ENCODE measurements at places on chromosomes 2 and 18.

GRCh38 chr2:152611458-152612231 lies 105.6 kb downstream of the PRPF40A start:
- DNase-seq = no peak

DNA sequence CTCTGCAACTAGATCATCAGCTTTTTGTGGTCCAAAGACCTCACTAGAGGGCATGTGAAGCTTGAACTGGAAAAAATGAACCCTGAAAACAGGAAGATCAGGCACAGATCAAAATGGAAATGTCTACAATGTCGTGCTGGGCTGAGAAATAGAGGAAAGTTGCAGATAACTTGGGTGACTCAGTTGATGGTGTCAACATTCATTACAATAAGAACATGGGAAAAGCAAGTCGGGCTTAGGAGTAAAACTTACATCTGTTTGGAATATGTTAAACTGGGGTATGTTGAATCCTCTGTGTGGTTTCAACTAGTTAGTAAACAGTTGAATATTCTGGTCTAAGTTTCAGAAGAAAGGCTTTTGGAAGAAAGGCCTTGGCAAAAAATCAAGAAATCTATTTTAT lies 940.4 kb downstream of the ERBB4 start:
- no peak for DNase-seq

- DNase-seq = no peak
Measured at GRCh38 chr18:50611529-50611941, 51.6 kb downstream of the MAPK4 start.

DNA sequence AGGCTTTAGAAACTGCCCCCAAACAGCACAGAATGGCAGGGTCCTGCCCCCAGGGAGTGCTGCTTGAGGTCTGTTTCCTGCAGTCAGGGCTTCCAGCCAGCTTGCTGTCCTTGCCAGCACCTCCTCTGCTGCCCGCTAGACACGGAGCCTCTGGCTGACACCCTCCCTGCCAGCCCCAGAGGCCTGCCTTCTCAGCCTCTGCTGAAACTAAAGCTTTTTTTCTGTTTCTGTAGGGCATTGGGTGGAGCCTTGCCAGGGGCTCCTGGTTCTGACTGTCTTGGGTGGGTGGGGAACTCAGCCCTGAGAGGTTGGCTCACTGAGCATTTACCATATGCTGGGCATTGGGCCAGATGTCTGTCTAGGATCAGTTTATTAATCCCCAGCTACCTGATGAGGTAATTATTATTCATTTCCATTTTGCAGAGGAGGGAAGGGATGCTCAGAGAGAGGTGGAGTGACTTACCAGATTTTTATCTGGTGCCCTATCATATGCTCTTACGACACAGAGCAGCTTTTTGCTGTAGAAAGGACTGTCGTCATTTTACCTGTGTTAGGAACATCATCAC lies 35.4 kb downstream of the INPP4A start:
- no peak for DNase-seq

- no peak for DNase-seq
Measured at GRCh38 chr2:72727356-72727755, 98.5 kb downstream of the EXOC6B start.

- no peak for DNase-seq
Measured at GRCh38 chr2:166464187-166464586, 29.9 kb downstream of the SCN7A start.

- no peak for DNase-seq
Measured at GRCh38 chr2:183935005-183935404, 663.3 kb upstream of the ZNF804A start.

- DNase-seq = no peak
Measured at GRCh38 chr18:36279001-36279400, 18.5 kb upstream of the FHOD3 start.

GRCh38 chr18:69737851-69738250 lies 209.8 kb downstream of the CD226 start:
- no peak for DNase-seq

- DNase-seq = peak; percentile 65
Measured at GRCh38 chr2:37599688-37600525, 71.5 kb downstream of the CDC42EP3 start.

DNA sequence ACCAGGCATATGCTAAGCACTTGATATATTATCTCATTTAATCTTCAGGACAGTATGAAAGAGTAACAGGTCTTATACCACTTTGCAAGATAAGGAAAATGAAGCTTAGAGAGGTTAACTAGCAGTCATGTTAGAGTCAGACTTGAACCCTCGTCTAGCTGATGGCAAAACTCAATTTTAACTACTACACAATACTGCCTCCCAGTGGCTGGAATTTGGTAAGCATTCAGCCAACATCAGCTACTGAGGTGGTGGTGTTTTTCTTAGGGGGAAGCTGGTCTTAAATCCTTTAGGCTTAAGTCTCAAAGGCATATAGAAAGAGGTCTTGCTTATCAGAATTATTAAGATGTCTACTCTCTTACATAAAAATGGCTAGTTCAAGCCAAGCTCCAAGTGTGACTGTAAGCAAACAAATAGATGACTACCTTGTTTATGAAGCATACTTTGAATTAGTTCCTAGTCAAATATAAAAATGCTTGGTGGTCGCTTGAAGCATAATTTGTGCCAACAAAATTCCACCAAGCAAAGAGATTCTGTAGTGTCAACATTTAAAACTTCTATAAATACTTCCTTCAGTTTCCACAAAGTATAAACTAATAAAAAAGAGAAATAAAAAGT lies 325.4 kb upstream of the FIGN start:
- no peak for DNase-seq

DNA sequence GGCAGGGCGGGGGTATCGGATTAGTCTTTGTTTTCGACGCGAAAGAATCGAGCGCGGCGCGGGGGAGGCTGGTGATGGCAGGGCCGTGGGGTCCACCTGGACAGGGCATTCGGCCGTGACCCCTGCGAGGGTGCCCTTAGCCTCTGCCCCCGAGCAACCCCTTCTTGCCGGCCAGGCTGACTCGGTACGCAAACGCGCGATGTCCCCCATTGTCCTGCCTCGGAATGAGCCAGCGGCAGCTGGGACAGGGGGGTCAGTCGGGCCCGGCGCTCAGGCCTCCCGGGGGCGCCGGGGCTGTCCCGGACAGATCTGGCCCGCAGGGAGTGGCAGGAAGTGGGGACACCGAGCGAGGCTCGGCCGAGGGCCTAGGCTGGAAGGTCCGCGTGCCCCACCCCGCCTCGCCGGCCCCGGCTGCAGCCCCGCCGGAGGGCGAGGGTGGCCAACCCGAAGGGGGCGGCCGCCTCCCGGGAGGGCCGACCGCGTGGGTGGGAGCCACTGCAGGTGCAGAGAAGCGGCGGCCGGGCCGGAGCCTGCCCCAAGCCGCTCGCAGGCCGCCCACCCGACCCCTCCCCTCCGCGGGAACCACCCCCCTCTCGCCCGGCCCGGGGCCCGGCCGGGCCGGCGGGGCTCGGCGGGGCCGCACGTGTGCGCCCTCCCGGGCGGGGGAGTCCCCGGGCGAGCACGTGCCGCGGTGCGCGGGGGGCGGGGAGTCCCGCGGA lies at the start of gene TET3:
TET3 (plus strand) TSS at position 708 of the 719 bp plus-strand sequence. CDS start 1,494 bp downstream, outside the sequence.
- DNase-seq = peak; percentile 88

- DNase-seq = no peak
Measured at GRCh38 chr2:126771094-126771493, 115.1 kb downstream of the GYPC start.

DNA sequence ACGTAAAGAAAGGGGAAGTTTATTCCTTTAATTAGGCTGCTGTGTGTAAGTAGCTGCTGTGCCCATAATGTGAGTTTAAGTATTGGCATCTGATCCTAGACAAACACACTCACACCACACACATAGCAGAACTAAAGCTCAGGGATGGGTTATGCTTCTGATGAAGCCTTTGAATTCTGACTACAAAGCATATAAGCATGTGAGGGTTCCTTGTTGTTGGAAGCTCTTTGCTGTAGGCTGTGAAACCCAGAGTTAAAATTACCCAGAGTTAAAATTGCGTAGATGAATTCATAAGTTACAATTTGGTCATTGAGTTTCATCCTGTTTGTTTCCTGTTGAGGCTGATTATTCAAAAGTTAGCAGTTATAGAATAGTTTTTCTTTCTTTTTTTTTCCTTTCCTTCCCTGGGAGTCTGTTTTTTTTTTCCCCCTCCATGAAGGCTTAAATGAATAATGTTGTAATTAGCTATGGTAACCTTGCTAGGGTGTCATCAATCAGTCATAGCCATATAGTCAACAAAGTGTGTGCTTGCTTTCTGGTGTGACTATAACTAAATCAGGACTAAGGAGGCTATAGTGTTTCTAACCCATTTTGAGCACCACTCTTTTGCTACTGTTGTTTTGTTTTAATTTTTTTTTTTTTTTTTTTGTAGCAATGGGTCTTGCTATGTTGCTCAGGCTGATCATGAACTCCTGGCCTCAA lies 426.1 kb downstream of the PARD3B start:
- peak; percentile 53 for DNase-seq

GRCh38 chr2:79114797-79115494 lies 5.3 kb upstream of the REG1A start:
- DNase-seq = no peak

- DNase-seq = no peak
Measured at GRCh38 chr2:152047824-152048471, 50.9 kb downstream of the CACNB4 start.

DNA sequence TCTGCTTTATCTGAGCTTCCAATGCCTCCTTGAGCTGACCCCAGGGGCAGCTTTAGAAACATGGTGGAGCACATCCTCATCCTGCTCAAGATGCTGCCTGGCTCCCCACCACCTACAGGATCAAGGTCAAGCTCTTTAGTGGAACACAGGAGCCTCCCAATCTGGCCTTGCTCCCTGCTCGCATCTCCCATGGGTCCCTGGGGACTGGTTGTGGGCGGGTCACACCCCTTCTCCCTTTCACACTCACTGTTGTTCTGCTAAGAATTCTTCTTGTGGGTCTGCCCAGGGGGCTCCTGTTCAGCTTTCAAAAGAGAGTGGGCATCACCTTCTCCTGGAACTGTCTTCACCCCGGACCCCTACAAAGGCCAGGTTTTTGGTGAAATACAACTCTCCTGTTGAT lies 8.4 kb upstream of the NT5DC4 start:
- DNase-seq = no peak

DNA sequence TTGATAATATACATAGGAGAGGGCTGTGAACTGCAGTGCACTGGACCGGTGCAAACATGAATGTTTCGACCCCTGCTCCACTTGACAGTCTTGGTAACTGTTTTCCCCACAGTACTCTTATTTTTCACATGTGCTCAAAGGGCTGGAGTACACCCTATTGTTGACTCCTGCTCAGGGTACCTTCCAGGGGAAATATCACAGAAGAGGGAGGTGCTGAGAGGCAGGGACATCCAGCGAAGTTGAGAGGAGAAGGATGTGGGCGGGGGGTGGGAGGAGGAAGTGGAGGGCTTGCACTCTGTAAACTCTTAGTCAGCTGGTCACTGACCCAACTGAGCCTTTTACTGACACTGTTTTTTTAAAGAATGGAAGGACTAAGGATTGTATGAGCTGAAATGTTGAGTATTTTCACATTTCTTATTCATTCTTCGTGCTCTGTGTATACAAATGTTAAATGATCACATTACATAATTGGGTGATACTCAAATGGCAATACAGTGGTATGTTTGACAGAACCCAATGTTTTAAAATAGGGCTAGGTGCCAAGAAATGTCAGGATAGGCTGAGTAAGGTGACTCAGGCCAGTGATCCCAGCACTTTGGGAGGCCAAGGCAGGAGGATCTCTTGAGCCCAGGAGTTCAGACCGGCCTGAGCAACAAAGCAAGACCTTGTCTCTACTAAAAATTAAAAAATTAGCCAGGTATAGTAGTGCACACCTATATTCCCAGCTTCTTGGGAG lies 10.0 kb downstream of the INPP4A start:
- no peak for DNase-seq

DNA sequence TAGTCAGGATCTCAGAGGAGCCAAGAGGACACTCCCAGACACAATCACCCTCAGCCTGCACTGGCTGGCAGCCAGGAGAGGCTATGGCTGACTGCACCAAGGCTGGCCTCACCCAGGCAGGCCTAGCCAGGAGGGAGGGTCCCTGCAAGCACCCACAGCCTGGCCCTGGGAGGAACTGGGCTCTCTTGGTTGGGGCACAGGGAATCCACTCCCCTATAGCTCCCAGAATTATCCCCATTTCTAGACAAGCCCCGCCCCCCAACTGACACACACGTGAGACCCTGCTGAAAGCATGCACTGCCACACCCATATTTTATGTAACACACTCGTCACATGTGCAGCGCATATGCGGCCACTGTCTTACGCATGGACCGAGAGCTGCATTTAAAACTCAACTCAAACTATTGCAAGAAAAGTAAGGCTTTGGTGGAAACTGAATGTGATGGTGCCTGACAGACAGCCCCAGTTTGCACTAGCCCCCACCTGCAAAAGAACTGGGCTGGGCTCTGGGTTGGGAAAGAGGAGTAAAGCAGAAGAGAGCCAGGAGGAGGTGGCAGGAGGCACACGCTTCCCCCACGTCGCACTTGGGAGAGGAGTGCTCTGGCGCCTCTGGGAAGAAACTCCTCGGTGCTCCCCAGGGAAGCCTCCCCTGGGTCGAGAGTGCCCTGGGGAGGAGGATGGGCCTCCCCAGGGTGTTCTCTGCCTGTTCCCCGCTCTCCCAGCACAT lies 28.9 kb upstream of the ARHGEF4 start:
- no peak for DNase-seq

GRCh38 chr2:42886921-42887320 lies 94.5 kb upstream of the HAAO start:
- DNase-seq = no peak

DNA sequence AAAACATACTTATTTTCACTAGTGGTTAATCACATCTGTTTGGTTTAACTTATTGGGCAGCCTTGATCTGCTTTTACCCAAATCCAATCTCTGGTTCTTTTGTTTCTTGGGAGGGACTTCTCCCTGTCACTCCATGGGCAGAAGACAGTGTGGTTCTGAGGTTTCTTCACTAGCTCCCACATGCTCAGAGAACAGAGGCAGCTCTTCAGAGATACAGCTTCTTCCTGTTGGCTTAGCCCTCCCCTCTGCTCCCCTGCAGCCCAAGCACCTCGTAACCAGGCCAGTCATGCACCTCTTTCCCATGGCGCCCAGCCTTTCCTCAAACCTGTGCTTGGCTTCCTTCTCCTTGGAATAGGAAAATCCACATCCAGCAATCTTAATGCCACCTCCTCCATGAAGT lies 32.8 kb downstream of the SLC9A2 start:
- DNase-seq = no peak

DNA sequence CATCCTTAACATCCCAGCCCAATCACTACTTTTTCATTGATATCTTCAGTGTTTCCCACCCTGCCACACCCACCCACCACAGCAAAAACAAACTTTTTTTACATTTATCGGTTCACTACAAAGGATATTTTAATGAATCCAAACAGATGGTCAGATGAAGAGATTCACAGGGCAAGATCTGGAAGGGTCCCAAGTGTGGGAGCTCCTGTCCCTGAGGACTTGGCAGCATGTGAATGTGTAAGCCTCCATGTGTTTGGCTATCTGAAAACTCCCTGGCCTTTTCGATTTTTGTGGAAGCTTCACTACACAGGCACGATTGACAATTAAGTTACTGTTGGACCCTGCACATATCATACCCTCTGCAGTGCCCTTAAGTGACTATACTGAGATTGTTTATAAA lies 48.1 kb upstream of the CRIM1 start:
- DNase-seq = no peak

Data from natural killer cell (primary cell).